ENCODE measurements at places on chromosomes 7 and 10.

DNA sequence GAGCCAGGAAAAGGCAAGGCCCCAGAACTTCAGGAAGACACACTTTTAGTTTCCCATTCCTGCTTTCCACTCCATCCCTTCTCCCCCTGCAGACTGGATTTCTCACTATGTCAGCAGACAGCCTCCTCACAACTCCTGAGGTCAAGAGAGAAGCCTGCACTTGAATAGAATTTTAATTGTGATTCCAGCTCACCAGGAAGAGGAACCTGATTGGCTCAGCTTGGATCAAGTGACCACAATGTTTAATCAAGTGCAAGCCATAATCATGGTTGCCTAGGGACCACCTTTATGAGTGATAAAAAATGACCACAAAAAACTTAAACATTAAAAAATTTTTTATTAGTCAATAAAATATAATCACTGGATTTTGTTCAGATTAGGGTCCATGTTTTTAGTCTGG is 244.7 kb upstream of the RHOBTB1 start:
- no peak for DNase-seq

DNA sequence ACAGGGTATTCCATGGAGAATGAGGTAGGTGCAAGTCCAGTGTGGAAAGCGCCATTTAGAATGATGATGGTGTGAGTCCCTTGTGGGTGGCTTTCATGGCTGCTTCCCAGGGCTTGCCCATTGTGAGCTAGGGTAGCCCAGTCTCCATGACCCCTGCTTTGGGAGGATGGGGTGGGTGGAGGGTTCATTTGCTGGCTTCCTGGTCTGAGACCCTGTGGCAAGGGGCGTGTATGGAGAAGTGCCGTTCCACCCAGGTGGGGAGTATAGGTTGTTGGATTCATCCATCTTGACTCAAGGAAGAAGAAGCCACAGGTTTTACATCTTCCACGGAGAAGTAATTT is 27.7 kb downstream of the CCM2 start:
- no peak for DNase-seq

- DNase-seq, result no peak
Measured at GRCh38 chr10:74099836-74100235, 50.8 kb downstream of the AP3M1 start.

GRCh38 chr7:12094365-12094921 is 116.7 kb upstream of the TMEM106B start:
- no peak for DNase-seq

GRCh38 chr10:60943316-60944057 is 498 bp downstream of the RHOBTB1 start:
- DNase-seq, result peak; percentile 70

GRCh38 chr10:102596506-102596971 is 47.7 kb upstream of the TRIM8 start:
- DNase-seq, result peak; percentile 75

Data from A549 (cell line).